Fibroblast of pulmonary artery (primary cell): ENCODE measurements at places on chromosomes 16 and 17.

DNA sequence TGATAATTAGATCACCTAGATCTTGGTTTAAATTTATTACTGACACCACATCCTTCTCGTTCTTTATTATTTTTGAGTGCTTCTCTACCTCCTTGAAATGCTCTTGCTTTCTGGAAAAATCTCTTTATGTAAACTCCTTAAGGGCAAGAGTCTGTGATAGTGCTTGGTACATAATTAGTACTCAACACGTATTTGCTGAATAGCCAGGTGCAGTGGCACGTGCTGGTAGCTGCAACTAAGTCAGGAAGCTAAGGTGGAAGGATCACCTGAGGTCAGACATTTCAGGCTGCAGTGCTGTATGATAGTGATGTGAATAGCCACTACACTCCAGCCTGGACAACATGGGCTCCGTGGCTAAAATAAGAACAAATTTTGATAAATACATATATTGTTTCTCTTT lies 63.0 kb downstream of the PPM1E start:
- no peak for DNase-seq

DNA sequence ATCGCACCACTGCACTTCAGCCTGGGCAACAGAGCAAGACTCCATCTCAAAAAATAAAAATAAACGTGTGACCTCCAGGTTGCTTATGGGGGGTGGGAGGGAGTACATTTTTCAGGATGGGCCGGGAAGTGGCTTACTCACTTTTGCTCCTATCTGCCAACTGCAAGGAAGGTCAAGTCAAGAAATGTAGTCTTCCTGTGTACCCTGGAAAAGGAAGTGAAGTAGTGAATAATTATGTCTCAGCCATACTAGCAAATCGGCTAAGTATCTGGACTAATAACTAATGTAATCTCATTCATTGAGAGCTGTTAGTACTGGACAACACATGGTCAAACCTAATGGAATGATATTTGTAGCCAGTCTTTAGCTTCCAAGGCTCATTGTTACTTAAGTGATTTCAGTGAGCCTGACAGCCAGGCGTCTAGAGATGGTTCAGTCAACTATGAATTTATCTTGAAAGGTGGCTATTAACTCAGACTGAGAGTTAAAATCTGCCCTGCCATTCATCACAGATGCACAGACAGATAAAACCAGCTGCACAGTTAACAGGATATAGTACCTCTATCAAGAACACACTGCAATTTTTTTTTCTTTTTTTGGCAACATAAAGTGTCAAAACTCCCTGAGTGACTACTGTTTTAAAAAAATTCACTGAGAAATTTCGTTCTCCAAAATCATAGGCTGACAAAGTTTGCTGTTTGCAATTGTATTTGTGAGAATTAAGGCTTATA lies 3.7 kb upstream of the TACO1 start:
- DNase-seq = peak; percentile 6

DNA sequence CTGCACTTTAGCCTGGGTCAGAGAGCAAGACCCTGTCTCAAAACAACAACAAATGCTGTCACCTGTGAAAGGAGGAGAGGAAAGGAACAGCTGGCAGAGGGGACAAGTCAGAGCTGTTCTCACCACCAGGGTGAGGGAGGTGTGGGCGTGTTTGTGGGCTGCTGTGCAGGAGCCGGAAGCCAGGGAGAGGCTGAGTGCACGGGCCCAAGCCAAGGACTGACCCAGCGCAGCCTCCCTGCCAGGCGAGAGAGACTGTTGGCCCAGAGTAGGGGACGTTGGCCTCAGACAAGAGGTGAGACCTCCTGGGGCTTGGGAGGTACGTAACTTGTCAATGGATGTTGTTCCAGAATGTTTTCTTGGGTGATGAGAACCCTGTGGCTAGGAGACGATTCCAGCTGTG lies 10.7 kb downstream of the SPNS2 start:
- no peak for DNase-seq

DNA sequence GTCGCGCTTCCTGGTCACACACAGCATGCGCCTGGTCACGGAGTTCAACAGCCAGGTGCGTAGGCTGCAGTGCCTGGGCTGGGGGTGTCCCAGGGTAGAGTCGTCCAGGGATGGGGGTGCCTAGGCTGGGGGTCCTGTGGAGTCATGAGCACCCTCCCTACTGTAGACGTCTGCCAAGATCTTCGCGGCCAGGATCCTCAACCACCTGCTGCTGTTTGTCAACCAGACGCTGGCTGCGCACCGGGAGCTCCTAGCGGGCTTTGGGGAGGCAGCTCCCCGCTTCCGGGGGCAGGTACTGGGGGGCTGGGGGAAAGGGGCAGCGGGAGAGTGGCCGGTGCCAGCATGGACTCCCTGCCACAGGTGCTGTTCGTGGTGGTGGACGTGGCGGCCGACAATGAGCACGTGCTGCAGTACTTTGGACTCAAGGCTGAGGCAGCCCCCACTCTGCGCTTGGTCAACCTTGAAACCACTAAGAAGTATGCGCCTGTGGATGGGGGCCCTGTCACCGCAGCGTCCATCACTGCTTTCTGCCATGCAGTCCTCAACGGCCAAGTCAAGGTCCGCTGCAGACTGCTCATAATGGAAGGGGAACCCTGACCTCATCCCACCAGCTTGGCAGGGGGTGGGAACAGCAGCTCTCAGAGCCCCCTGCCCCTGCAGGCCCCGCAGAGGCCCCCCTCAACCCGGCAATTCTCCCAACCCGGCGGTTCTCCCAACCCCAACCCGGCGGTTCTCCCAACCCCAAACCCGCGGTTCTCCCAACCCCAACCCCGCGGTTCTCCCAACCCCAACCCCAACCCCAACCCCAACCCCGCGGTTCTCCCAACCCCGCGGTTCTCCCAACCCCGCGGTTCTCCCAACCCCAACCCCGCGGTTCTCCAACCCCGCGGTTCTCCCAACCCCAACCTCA lies 2.4 kb downstream of the PDIA2 start:
- DNase-seq = no peak

- peak; percentile 84 for DNase-seq
Observed at GRCh38 chr17:12613566-12613965, 52.1 kb upstream of the MYOCD start.
